Activated T-cell treated with anti-CD3 and anti-CD28 coated beads, Interleukin-2, amount 50 U/mL, for 72 hours (primary cell): ENCODE measurements at places on chromosomes 16 and 17.

DNA sequence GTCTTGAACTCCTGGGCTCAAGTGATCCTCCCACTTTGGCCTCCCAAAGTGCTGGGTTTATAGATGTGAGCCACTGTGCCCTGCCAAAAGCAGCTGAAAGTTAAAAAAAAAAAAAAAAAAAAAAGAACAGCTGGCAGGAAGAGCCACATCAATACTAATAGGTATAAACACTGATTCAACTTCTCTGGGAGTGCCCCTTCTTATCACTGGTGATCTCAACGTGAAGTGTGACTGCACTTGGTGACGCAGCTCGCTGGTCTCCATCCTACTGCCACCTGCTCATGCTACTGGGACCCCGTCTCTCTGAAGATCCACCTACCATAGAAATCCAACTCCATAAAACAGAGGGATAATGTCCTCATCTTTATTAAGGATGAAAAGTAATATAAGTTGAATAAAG, 40.8 kb downstream of the RNF157 start:
- peak overlapping the region; percentile 39 for H3K27ac ChIP-seq
- peak overlapping the region; percentile 73 for H3K4me3 ChIP-seq
- peaks cover 79% of the 10 kb centered on the region for H3K4me1 ChIP-seq

GRCh38 chr16:67016681-67017420, 12.1 kb upstream of the CBFB start:
- H3K4me3 ChIP-seq, result no peak overlapping the region
- no peak overlapping the region for H3K27ac ChIP-seq
- peaks cover 44% of the 10 kb centered on the region for H3K4me1 ChIP-seq
- no peak for DNase-seq
- H3K36me3 ChIP-seq, result no peaks in the 10 kb centered on the region
- no peaks in the 10 kb centered on the region for H3K27me3 ChIP-seq

DNA sequence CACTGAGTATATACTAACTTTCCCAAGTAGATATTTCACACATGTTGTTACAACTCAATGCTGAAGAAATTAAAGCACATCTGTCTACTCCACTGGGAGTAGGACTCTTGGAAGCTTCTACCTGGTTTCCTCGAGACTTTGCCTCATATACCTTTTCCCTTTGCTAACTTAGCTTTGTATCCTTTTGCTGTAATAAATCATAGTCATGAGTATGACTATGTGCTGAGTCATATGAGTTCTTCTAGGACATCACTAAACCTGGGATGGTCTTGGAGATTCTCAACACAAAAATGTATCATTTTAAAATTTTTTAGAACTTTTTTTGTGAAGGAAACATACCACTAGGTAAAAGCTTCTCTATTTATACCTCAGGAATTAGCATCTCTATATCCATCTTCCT, 39.8 kb downstream of the ABCA5 start:
- no peak overlapping the region for H3K27ac ChIP-seq
- no peaks in the 10 kb centered on the region for H3K27me3 ChIP-seq
- H3K4me1 ChIP-seq, result no peaks in the 10 kb centered on the region
- DNase-seq, result no peak

- DNase-seq, result no peak
- no peaks in the 10 kb centered on the region for H3K27me3 ChIP-seq
- peaks cover 48% of the 10 kb centered on the region for H3K4me1 ChIP-seq
- no peak overlapping the region for H3K4me3 ChIP-seq
- H3K36me3 ChIP-seq, result no peaks in the 10 kb centered on the region
- no peak overlapping the region for H3K27ac ChIP-seq
Measured at GRCh38 chr17:72723711-72724110, 368.8 kb downstream of the SLC39A11 start.

- H3K27me3 ChIP-seq, result no peaks in the 10 kb centered on the region
- DNase-seq, result no peak
- H3K36me3 ChIP-seq, result peaks cover 10% of the 10 kb centered on the region
- H3K4me3 ChIP-seq, result no peak overlapping the region
- H3K4me1 ChIP-seq, result peaks cover 35% of the 10 kb centered on the region
Measured at GRCh38 chr17:58999500-58999899, 107.2 kb downstream of the TRIM37 start.

GRCh38 chr16:57773019-57773418, 29.3 kb downstream of the KIFC3 start:
- H3K27ac ChIP-seq, result no peak overlapping the region
- H3K4me3 ChIP-seq, result no peak overlapping the region
- no peak for DNase-seq
- H3K27me3 ChIP-seq, result no peaks in the 10 kb centered on the region
- H3K4me1 ChIP-seq, result no peaks in the 10 kb centered on the region

DNA sequence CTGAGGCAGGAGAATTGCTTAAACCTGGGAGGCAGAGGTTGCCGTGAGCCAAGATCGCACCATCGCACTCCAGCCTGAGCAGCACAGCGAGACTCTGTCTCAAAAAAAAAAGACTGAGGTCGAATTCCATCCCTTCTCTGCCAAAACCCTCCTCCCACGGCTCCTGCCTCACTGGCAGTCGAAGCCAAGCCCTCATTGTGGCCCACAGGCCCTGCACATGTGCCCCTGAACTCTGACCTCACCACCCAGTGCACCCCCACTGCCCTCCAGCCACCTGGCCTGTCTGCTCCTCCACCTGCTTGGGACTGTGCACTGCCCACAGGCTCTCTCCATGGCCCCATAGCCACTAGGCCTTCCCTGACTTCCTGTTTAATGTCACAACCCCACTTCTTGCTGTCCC, 7.0 kb downstream of the MYO15A start:
- H3K4me3 ChIP-seq, result no peak overlapping the region
- H3K27me3 ChIP-seq, result no peaks in the 10 kb centered on the region
- H3K27ac ChIP-seq, result no peak overlapping the region
- H3K36me3 ChIP-seq, result no peaks in the 10 kb centered on the region
- H3K4me1 ChIP-seq, result no peaks in the 10 kb centered on the region
- no peak for DNase-seq

DNA sequence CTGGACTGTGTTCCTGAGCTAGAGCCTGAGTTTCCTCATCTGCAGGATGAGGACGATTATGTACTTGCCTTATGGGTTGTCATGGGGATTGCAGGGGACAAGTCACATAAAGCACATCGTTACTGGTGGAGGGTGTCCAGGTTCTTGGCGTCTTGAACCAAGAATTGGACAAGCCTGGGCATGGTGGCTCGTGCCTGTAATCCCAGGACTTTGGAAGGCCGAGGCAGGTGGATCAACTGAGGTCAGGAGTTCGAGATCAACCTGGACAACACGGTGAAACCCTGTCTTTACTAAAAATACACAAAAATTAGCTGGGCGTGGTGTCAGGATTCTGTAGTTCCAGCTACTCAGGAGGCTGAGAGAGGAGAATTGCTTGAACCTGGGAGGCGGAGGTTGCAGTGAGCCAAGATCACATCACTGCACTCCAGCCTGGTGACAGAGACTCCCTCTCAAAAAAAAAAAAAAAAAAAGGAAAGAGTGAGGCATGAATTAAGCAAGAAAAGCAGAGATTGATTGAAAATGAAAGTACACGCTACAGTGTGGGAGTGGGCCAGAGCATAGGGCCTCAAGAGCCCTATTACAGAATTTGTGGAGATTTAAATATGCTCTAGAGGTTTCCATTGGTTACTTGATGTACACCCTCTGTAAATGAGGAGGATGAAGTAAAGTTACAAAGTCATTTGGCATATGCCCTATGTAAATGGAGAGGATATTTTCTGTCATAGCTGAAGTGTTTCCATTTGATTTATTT, 30.7 kb downstream of the ADGRG5 start:
- peak; percentile 27 for DNase-seq
- peaks cover 6% of the 10 kb centered on the region for H3K27me3 ChIP-seq
- H3K4me1 ChIP-seq, result peaks cover 37% of the 10 kb centered on the region

GRCh38 chr17:75927286-75927922, 13.4 kb downstream of the FBF1 start:
- no peaks in the 10 kb centered on the region for H3K4me1 ChIP-seq
- peak; percentile 7 for DNase-seq
- no peak overlapping the region for H3K27ac ChIP-seq
- H3K4me3 ChIP-seq, result no peak overlapping the region

DNA sequence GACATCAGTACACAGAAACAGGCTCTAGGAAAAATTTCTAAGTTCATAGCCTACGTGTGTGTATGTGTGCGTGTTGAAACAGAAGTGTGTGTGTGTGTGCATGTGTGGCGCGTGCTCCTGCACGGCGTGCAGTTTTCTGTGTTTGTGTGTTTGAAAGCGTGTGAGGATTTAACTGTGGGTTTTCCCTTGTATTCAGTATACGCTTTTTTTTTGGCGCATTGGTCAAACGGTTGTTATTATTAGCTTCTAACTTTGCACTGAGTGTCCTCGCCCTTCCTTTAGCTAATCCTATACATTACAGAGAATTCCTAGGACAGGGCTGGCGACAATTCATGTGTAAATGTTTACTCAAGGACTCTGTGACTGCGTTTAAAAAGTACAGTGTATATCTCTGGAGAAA, 23.0 kb downstream of the TMC6 start:
- H3K36me3 ChIP-seq, result peaks cover 9% of the 10 kb centered on the region
- H3K4me1 ChIP-seq, result peaks cover 14% of the 10 kb centered on the region
- no peaks in the 10 kb centered on the region for H3K27me3 ChIP-seq
- H3K27ac ChIP-seq, result no peak overlapping the region
- no peak for DNase-seq

DNA sequence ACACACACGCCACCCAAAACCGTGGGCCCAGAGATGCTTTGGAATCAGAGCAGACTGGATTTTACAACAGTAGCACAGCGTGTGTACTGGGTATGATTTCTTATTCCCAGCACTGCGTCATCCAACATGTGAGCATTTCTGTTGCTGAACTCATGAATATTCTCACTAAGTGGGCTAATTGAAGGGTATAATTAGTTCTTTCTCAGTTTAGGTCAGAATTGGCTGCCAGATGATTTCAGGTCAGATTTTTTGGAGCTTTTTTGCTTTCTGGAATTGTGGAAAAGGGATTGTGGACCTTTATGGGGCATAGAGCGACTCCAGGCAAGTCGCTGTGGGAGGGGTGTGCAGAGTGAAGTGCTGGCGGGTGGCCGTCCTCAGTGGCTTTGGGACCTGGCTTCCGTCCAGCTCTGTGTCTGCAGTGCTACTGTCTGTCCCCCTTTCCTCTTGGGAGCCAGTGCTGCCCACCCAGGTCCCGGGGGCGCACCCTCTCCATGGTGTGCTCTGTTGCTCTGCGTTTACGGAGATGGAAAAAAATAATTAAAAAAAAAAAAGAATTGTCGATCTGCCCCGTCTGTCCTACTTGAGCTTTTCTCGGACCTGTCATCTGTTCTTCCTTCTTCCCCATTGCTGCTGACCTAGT, 25.0 kb downstream of the FOXK2 start:
- DNase-seq, result no peak
- no peaks in the 10 kb centered on the region for H3K27me3 ChIP-seq
- no peaks in the 10 kb centered on the region for H3K36me3 ChIP-seq
- no peak overlapping the region for H3K4me3 ChIP-seq
- no peak overlapping the region for H3K27ac ChIP-seq
- peaks cover 63% of the 10 kb centered on the region for H3K4me1 ChIP-seq
